Esophagus squamous epithelium (tissue), 5 donors: ENCODE measurements at places on chromosomes 11 and 22. TPM values are rescaled to one million over a fixed set of nuclear protein-coding genes. Genes with fewer than 3 reads are reported as not detected.
A peak's percentile ranks its signal among the peaks of the same experiment; 100 is the strongest.

- no peak overlapping the region for H3K4me3 ChIP-seq
- H3K36me3 ChIP-seq, result no peaks in the 10 kb centered on the region
- H3K4me1 ChIP-seq, result no peaks in the 10 kb centered on the region
- no peak overlapping the region for H3K27ac ChIP-seq
Observed at GRCh38 chr11:4654635-4655369, 11.0 kb downstream of the OR51E1 start.

DNA sequence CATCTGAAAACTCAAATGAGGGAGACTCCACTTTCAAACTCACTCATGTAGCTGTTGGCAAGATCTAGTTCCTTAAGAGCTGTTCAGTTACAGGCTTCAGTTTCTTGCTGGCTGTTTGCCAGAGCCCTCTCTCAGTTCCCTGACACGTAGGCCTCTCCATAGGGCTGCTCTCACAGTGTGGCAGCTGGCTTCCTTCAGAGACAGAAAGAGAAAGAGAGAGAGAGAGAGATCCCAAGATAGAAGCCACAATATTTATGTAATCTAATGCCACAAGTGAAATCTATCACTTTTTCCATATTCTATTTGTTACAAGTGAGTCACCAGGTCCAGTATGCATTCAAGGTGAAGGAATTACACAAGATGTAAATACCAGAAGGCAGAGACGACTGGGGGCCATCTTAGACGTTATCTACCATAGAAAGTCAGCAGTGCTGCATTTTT lies 168.8 kb downstream of the RCN1 start:
- H3K4me1 ChIP-seq, result no peaks in the 10 kb centered on the region
- no peak for DNase-seq
- no peaks in the 10 kb centered on the region for H3K36me3 ChIP-seq
- H3K27me3 ChIP-seq, result no peaks in the 10 kb centered on the region
- no peak overlapping the region for H3K27ac ChIP-seq

GRCh38 chr22:28442264-28442710 lies 237.4 kb downstream of the TTC28 start:
- peaks cover 6% of the 10 kb centered on the region for H3K4me1 ChIP-seq
- DNase-seq, result no peak
- H3K27me3 ChIP-seq, result no peaks in the 10 kb centered on the region
- peak overlapping the region; percentile 35 for H3K4me3 ChIP-seq
- H3K36me3 ChIP-seq, result no peaks in the 10 kb centered on the region

DNA sequence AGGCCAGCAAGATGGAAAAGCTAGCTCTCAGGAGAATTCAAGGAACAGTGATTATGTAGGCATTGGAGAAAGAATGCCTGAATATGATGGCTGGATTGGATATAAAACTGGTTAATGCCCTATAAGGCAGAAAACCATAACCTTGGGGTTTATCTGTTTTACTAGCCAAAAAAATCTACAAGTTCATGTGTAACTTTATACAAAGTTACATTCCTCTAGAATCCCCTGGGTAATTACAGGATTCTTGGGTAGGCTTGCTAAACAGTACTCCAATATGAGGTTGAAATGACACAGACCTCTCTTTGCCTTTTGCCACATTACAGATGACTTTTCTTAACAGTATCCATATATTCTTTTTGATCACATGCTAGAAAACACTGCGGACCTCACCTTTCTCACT lies 26.0 kb downstream of the TSPAN18 start:
- H3K27me3 ChIP-seq, result no peaks in the 10 kb centered on the region
- peak overlapping the region; percentile 17 for H3K27ac ChIP-seq
- no peaks in the 10 kb centered on the region for H3K36me3 ChIP-seq
- H3K4me3 ChIP-seq, result no peak overlapping the region
- H3K4me1 ChIP-seq, result peaks cover 11% of the 10 kb centered on the region

DNA sequence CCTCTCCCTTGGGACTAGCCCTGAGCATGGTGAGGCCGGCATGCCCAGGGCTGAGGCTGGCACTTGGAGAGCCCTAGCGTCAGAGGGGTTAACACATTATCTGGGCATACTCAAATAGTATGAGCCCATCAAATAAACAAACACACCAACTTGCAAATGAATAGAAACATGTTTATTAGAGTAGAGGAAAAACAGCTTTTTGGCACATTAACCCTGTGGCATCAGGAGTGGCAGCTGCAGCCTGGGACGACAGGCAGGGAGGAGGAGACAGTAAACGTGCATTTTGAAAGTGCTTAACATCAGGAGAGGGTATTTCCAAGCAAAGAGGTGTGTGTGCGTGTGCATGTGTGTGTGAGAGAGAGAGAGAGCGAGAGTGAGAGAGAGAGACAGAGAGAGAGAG lies 684.9 kb downstream of the NTM start:
- DNase-seq, result no peak
- no peaks in the 10 kb centered on the region for H3K36me3 ChIP-seq
- no peak overlapping the region for H3K4me3 ChIP-seq
- no peaks in the 10 kb centered on the region for H3K27me3 ChIP-seq
- H3K4me1 ChIP-seq, result no peaks in the 10 kb centered on the region
- no peak overlapping the region for H3K27ac ChIP-seq

DNA sequence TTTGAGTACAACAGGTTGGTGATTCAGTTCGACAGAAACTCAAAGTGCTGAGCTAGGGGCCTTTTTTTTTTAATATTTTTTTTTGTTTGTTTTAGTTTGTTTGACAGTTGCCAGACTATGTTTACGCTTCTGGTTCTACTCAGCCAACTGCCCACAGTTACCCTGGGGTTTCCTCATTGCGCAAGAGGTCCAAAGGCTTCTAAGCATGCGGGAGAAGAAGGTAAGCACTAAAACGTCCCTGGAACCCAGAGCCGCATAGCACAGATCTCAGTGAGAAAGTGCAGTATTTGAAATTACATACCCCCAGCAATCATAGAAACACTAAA lies 649 bp downstream of the PRRG4 start:
- peak overlapping the region; percentile 85 for H3K4me3 ChIP-seq
- H3K36me3 ChIP-seq, result peaks cover 35% of the 10 kb centered on the region
- DNase-seq, result no peak

DNA sequence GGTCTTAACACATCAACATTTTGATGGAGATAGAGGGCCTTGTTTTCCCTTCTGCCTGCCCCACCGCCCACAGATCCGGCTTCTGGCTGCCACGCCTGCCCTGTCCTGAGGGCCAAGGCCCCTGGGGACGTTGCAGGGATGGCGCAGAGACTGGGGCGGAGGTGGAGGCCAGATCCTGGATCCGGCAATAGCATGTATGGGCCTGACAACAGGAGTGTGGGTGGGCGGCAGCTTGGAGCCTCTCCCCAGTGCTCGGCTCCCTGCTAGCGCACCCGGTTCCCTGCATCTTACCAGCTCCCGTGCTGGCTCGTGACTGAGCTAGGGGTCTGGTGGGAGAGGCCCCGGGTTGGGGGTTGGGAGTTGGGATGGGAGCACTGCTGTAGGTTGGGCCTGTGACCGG lies 95.6 kb downstream of the ZBTB16 start:
- no peak overlapping the region for H3K4me3 ChIP-seq
- peaks cover 98% of the 10 kb centered on the region for H3K4me1 ChIP-seq
- H3K27ac ChIP-seq, result peak overlapping the region; percentile 84
- peaks cover 4% of the 10 kb centered on the region for H3K36me3 ChIP-seq
- no peak for DNase-seq

- peaks cover 13% of the 10 kb centered on the region for H3K4me1 ChIP-seq
- H3K27ac ChIP-seq, result no peak overlapping the region
- H3K36me3 ChIP-seq, result no peaks in the 10 kb centered on the region
- no peak overlapping the region for H3K4me3 ChIP-seq
- DNase-seq, result no peak
Observed at GRCh38 chr11:111573821-111574249, 28.4 kb upstream of the SIK2 start.

GRCh38 chr22:36212901-36213300 lies 11.3 kb upstream of the APOL4 start:
- H3K4me3 ChIP-seq, result no peak overlapping the region
- H3K27ac ChIP-seq, result no peak overlapping the region
- DNase-seq, result no peak
- no peaks in the 10 kb centered on the region for H3K27me3 ChIP-seq
- H3K36me3 ChIP-seq, result no peaks in the 10 kb centered on the region

DNA sequence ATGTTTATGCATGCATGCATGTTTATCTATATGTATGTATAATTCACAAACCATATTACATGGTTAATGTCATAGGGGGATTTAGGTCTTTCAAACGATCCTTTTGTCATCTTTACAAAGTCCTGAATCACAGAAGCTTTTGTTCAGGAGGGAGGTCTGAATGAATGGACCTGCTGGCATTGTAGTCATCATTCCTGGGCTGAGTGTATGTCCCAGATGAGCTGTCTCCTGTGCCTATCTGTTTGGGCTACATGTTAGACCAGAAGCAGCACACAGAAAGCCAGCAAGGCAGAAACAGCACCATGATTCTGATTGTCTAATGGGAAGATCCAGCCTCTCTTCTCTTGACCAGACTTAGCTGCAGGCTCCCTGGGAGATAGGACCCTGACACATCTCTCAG lies 69.5 kb downstream of the ADM start:
- H3K27ac ChIP-seq, result no peak overlapping the region
- H3K27me3 ChIP-seq, result no peaks in the 10 kb centered on the region
- H3K4me1 ChIP-seq, result no peaks in the 10 kb centered on the region
- H3K4me3 ChIP-seq, result no peak overlapping the region
- DNase-seq, result no peak

GRCh38 chr22:41360126-41360525 lies 21.6 kb upstream of the TEF start:
- no peak for DNase-seq
- H3K36me3 ChIP-seq, result peaks cover 19% of the 10 kb centered on the region
- peaks cover 7% of the 10 kb centered on the region for H3K4me1 ChIP-seq
- H3K27me3 ChIP-seq, result no peaks in the 10 kb centered on the region
- H3K4me3 ChIP-seq, result no peak overlapping the region
- no peak overlapping the region for H3K27ac ChIP-seq

- no peaks in the 10 kb centered on the region for H3K27me3 ChIP-seq
- no peak for DNase-seq
- H3K27ac ChIP-seq, result no peak overlapping the region
- H3K4me1 ChIP-seq, result peaks cover 16% of the 10 kb centered on the region
- peaks cover 20% of the 10 kb centered on the region for H3K36me3 ChIP-seq
Observed at GRCh38 chr11:129864811-129865210, 30.6 kb downstream of the NFRKB start.

- no peak for DNase-seq
- H3K4me1 ChIP-seq, result peaks cover 53% of the 10 kb centered on the region
- H3K27ac ChIP-seq, result no peak overlapping the region
- H3K4me3 ChIP-seq, result no peak overlapping the region
- peaks cover 45% of the 10 kb centered on the region for H3K27me3 ChIP-seq
Observed at GRCh38 chr11:66725647-66726046, 3.4 kb downstream of the SPTBN2 start.

- DNase-seq, result no peak
- no peaks in the 10 kb centered on the region for H3K4me1 ChIP-seq
- no peak overlapping the region for H3K4me3 ChIP-seq
- no peaks in the 10 kb centered on the region for H3K36me3 ChIP-seq
Observed at GRCh38 chr11:92588393-92588792, 363.8 kb downstream of the FAT3 start.

DNA sequence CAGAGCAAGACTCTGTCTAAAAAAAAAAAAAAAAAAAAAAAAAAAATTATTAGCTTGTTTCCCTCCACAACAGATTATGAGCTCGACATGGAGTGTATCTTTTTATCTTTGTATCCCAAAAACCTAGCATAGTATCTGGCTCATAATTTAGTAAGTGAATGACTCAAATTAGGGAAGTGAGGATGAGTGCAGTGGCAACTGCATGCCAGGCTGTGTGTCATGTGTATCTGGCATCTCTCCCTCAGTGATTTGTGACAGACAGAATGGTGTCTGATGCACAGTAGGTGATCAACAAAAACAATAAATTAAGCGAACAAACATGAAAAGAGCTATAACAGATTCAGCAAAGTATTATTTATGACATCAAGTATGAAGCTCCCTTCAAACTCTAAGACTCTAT lies 7.2 kb downstream of the STK33 start:
- no peak overlapping the region for H3K4me3 ChIP-seq
- DNase-seq, result no peak
- H3K4me1 ChIP-seq, result no peaks in the 10 kb centered on the region

GRCh38 chr11:102110761-102111010 lies 439 bp downstream of the YAP1 start:
- H3K27me3 ChIP-seq, result no peaks in the 10 kb centered on the region
- peak overlapping the region; percentile 95 for H3K4me3 ChIP-seq

DNA sequence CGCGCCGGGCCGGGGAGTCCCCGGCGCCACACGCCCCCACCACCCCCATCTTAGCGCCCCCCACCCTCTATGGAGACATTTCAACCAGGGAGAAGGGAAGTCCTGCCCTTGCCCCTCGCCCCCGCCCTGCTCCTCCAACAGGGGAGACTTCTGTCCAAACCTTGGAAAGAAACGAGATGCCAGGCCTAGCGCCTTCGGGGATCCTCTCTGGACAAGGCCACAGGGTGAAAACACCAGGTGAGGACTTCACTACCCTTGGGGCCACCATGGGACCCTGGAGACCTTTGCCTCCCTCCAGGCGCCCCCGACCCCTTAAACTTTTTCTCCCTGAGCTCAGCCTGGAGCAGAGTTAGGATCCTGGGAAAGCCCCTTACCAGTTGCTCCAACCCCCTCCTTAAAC lies 11.6 kb upstream of the NPAS4 start:
- peak overlapping the region; percentile 46 for H3K4me3 ChIP-seq
- DNase-seq, result no peak
- H3K27ac ChIP-seq, result peak overlapping the region; percentile 70
- H3K4me1 ChIP-seq, result peaks cover 6% of the 10 kb centered on the region

DNA sequence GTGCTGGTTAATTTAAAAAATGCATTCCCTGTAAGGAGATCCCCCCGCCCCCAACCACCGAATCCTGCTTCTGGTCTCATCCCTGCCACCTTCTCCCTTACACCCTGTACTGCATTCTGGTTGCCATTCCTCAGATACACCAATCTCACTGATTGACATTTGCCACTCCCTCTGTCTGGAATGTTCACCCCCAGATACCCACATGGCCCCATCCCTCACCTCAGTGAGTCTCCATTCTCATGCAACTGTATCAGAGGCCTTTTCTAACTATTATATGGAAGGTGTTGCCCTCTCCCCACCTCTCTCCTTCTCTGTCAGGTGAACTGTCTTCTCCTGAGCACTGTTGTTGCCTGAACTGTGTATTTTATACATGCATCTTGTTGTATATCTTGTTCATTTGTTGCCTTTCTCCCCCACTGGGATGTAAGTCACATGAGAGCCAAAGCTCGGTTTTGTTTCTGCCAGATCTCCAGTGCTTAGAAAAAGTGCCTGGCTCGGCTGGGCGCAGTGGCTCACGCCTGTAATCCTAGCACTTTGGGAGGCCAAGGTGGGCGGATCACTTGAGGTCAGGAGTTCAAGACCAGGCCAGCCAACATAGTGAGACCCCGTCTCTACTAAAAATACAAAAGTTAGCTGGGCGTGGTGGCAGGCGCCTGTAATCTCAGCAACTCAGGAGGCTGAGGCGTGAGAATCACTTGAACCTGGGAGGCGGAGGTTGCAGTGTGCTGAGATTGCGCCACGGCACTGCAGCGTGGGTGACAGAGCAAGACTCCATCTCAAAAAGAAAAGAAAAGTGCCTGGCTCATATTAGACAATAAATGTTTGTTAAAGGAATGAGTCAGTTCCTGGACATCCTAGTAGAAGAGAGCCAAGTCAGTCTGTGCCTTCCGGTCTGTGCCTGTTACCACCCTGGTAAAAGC lies 61.0 kb downstream of the TNRC6B start:
- no peaks in the 10 kb centered on the region for H3K36me3 ChIP-seq
- no peak for DNase-seq
- no peaks in the 10 kb centered on the region for H3K27me3 ChIP-seq
- H3K4me1 ChIP-seq, result peaks cover 73% of the 10 kb centered on the region
- H3K4me3 ChIP-seq, result peak overlapping the region; percentile 1

UCP3 gene
- 0.53 TPM for total RNA-seq

APBB1 gene
- 14.5 TPM for total RNA-seq

GPR83 gene
- not detected for total RNA-seq

SYT7 gene
- total RNA-seq, result 1.7 TPM

PLAAT5 gene
- 1.3 TPM for total RNA-seq

C11orf91 gene
- not detected for total RNA-seq

SLC37A4 gene
- 10.5 TPM for total RNA-seq

IGLL1 gene
- total RNA-seq, result not detected
